ENCODE measurements at places on chromosomes 1 and 21.
A peak's percentile ranks its signal among the peaks of the same experiment; 100 is the strongest.

- no peak for DNase-seq
These were observed 115.1 kb downstream of the PROX1 start for GRCh38 chr1:214102907-214103306.

DNA sequence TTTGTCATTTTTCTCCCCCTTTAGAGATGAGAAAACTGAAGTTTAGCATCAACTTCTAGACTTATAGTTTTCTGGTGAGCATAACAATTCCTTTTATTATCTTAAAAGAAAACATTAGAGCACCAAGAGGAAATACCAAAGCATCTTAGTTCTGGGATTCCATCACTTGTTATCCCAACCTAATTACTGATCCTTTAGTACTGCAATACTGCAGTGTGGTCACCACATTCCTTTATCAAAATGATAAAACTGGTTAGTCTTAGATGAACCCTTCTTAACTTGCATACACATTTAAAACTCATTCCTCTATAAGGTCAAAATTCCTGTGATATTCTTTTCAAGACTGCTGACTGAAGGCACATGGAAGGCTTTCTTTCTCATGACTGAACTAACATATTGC, 23.1 kb downstream of the SOD1 start:
- no peak for DNase-seq

- peak; percentile 13 for DNase-seq
These were observed 2.8 kb downstream of the ANKRD34A start for GRCh38 chr1:145961425-145962156.

- DNase-seq: no peak
These were observed 311.0 kb downstream of the ASTN1 start for GRCh38 chr1:176853503-176853902.

GRCh38 chr1:67771152-67771551, 62.1 kb downstream of the GNG12 start:
- no peak for DNase-seq

All from activated naive CD4-positive, alpha-beta T cell (primary cell).